ENCODE measurements at places on chromosomes 7 and 10.
A peak's percentile ranks its signal among the peaks of the same experiment; 100 is the strongest.

GRCh38 chr10:52198540-52198939 lies 115.5 kb upstream of the DKK1 start:
- DNase-seq: no peak

DNA sequence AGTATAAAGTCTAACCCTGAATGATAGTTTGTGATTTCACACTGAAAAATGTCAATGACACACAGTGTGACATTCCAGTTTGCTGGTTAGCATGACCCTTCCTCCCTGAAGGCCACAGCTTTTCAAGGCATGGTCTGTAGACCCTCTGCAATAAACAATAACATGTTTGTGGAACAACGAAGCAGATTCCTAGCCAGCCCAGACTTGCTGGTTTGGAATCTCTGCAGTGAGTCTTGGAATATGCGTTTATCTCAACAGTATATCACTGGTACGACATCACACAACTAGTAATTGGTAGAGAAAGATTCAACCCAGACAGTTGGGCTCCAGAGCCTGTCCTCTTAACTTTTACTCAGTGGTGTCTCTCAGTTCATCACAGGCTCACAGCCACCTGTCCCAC lies 23.7 kb upstream of the DUSP5 start:
- DNase-seq: no peak

GRCh38 chr7:77837275-77837674 lies 38.7 kb downstream of the PHTF2 start:
- no peak for DNase-seq

DNA sequence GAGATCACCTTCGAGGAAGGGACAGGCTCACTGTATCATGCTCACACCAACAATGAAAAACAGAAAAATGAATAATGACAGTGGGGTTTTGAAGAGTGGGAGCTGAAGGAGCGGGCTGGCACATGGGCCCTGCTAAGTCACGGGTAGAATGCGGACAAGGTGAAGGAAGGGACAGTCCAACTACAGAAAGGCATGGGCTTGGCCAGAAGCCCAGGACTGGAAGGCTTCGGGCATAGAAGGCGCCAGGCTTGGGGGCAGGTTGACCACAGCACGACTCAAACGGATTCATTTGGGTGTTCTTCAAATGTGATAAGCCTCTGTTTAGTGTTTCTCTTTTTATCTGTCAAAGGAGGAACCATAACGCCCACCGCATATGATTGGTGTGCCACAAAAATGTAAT lies 509.5 kb downstream of the CCSER2 start:
- no peak for DNase-seq

- DNase-seq: no peak
Measured at GRCh38 chr10:130648807-130649206, 512.6 kb downstream of the GLRX3 start.

- DNase-seq: no peak
Measured at GRCh38 chr10:22825841-22826240, 102.0 kb upstream of the ARMC3 start.

DNA sequence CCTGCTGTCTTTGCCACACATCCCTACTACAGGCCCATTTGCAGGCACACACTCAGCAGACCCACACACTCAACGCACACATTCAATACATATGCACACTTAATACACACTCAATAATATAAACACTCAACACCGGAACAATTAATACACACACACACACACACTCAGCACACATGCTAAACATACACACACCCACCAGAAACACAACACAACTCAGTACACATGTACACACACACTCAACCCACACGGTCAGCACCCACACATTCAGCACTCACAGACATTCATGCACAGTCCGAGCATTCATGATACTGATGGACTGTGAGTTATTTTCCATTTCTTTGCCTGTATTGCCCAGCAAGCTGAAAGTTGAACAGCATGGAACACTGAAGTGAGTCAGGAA lies 35.4 kb upstream of the SMNDC1 start:
- DNase-seq: no peak

GRCh38 chr7:114598946-114599345 lies 184.3 kb downstream of the FOXP2 start:
- DNase-seq: no peak

DNA sequence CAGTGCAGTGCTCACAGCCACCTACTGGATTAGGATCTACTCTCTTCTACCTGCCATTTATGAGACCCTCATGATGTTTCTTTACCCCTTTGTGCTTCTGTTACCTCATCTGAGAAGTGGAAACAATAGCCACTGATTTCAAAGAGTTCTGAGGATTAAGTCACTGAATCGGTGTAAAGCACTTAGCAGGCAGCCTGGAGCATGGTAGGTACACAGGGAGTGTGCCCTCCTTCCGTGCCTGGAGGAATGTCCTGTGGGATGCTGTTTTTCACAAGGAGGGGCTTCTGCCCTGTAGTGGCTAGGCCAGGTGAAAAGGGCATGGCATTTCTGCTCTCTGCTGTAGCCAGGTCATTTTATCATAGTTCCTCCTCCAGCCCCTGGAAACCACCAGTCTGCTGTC lies 44.6 kb upstream of the C10orf120 start:
- no peak for DNase-seq

DNA sequence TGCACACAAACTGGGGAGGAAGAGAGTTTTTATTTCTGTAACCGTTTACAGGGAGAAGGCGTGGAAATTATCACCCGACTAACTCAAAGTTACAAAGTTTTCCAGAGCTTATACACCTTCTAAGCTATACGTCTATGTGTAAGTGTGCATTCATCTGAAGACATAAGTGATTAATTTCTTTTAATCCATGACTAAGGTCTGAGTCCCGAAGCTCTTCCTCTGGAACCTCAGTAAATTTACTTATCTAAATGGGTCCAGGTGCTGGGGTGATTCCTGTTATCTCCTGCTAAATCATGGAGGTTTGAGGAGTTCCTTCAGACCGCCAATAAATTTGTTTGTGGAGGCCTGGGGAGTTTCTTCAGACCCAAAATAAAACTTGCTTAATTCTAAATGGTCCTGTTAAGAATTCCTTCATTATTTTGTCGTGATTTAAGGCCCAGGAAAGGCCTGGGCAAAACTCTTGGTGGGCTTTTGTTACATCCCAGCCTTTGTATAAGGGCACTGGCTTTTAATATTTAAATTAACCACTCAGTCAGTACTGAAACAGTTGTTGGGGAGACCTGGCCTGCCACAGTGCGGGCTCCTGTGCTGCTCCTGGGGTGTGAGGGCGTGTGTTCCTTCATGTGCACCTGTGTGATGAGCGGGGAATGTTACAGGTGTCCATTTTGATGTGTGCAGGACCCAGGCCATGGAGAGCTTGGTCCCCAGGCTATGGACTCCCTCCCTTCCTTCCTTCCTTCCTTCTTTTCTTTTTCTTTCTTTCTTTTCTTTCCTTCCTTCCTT lies 5.8 kb upstream of the METTL27 start:
- no peak for DNase-seq

GRCh38 chr10:11237571-11237970 lies 219.9 kb downstream of the CELF2 start:
- no peak for DNase-seq

GRCh38 chr7:117008886-117009531 lies 55.7 kb downstream of the ST7 start:
- no peak for DNase-seq

- DNase-seq: no peak
Measured at GRCh38 chr10:3811291-3811870, 26.4 kb upstream of the KLF6 start.

DNA sequence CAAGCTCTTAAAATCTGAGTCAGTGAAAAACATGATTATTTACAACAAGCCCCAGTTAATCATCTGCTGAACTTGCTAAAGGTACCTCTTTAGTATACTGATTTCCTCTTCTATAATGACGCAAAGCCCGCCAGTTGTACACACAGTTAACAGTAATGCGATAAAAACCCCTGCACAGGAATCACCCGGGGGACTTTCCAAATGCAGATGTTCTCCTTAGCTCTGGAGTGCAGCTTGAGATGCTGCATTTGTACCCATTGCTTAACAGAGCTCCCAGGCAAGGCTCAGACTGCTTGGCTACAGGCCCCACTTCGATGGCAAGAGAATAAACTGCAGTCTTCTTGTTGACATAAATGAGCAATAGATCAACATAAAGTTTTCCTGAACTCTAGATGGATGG lies 279.6 kb upstream of the HGF start:
- DNase-seq: no peak

- DNase-seq: peak; percentile 35
Measured at GRCh38 chr7:75756991-75757676, 14.9 kb downstream of the CCL26 start.

- no peak for DNase-seq
Measured at GRCh38 chr10:127698886-127699285, 38.1 kb upstream of the FOXI2 start.

- DNase-seq: no peak
Measured at GRCh38 chr7:100583132-100584053, 2.5 kb downstream of the LRCH4 start.

DNA sequence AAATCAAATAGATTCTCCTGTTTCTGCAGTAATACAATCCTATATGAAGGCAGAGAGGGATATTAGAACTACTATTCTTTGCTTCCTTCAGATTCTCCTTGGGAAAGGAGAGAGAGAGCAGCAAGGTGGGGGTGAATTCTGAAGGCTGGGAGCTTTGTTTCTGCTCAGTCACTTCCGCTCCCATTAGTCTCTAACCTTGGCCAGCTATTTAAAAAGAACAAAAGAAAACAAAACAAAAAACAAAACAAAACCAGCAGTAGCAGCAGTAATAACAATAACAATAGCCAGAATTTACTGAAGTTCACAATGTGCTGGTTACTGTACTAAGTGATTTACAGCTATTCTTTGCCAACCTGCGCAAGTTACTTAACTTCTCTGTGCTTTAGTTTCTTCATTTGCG lies 9.9 kb downstream of the GPR85 start:
- no peak for DNase-seq

- no peak for DNase-seq
Measured at GRCh38 chr10:21326594-21327288, 198.7 kb downstream of the SKIDA1 start.

DNA sequence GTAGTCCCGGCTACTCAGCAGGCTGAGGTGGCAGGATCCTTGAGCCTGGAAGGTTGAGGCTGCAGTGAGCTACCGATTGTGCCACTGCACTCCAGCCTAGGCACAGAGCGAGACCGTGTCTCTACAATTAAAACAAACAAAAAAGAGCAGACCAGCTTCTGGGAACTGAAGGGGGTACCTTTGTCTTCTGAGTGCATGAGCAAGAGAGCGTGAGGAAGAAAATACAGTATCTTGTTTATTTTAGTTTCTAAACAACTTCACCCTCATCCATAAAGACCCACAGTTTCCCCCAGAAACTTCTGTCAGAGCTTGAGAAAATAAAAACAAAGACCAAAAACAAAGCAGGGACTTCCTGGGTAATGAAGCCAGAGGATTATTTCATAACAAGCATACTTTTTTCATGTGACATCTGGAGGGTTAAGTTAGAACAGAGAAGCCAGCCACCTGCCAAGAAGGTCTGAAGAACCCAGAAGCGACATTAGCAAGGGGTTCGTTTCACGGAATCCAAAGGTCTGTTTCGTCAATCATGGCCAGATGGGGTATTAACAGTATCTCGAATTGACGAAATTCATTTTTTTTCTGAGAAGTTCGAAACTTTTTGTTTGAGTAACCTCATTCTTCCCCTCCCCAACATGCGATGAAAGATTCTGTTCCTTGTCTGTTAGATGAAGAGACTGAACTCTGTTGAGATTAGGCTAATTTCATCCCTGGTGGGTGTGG lies 10.2 kb upstream of the IL2RA start:
- DNase-seq: no peak

DNA sequence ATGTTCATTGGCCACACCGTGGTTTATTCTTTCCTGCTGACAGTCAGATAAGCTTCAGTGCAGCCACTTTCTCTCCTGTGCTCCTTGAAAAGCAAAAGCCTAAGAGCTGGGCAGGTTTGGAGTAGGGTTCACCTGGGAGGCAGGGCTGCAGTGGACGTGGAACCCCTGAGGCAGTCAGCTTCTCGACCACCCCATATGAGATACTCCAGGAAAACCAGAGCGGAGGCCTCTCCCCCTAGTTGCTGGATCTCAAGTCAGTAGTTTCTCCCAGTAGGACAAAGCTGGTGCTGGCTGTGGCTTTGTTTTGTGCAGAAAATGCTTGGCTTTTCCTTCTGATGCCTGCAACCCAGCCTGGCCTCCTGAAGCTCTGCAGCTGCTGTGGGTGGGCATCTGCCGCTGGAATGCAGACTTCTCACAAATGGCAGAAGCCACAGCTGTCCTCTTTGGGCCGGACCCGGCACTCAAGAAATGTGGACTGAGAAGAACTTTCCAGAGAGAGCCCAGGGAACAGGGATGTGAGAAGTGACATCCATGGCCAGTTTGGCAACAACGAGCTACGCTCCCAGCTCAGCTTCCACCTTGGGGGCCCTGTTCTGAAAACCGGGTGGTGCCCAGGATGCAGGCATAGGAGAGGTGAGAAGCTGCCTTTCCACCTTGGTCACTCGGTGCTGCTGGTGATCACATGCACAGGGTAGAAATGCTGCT lies 276.6 kb upstream of the TCERG1L start:
- DNase-seq: no peak

DNA sequence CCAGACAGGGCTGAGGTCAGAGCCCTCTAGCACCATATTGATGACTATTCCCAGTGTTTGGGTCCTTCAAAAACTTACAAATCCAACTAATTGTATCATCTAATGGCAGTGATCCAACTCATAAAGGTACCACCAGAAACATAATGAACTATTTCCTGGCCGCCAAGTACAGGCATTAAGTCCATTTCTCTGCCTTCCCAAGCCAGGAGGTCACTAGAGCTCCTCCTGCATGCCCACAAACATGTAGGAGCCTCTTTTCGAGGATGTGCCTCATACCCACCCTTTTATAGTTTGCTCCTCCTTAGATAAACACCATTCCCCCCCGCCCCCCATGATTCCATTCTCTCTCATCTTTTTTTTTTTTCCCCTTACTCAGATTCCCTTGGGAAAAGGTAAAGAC lies 91.3 kb downstream of the CHN2 start:
- no peak for DNase-seq

DNA sequence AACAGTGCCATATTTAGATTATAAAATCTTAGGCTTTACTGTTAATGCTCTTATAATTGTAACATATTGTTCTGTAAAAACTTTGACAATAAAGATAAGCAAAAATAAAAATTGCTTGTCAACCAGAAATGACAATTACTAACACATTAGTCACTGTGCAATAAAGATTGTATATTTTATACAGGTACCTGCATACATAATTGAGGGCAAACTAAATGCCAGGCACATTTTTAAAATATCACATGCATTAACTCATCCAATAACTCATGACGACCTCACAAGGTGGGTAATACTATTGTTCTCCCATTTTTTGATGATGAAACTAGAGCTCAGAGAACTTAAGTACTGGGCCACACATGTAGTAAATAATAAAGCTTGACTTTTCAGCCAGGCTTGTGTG lies 1020.2 kb upstream of the C7orf33 start:
- no peak for DNase-seq

DNA sequence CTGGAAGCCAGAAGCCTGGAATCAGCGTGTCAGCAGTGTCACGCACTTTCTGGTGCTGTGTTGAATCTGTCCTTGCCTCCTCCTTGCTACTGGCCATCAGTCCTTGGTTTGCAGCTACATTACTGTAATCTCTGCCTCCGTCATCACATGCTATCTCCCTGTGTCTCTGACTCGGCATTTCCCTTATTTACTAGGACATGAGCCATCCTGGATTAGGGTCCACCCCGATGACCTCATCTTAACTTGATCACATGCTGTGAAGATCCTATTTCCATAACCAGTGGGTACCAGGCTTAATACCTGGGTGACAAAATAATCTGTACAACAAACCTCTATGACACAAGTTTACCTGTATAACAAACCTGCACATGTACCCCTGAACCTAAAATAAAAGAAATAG lies 518.0 kb upstream of the KLF6 start:
- DNase-seq: no peak
